ENCODE measurements at places on chromosomes 12 and 14.

GRCh38 chr14:56199095-56199981, 81.1 kb downstream of the PELI2 start:
- peak; percentile 82 for DNase-seq

GRCh38 chr14:41642789-41643188, 36.1 kb downstream of the LRFN5 start:
- no peak for DNase-seq

- DNase-seq = no peak
Observed at GRCh38 chr14:50608302-50608851, 48.4 kb downstream of the ATL1 start.

DNA sequence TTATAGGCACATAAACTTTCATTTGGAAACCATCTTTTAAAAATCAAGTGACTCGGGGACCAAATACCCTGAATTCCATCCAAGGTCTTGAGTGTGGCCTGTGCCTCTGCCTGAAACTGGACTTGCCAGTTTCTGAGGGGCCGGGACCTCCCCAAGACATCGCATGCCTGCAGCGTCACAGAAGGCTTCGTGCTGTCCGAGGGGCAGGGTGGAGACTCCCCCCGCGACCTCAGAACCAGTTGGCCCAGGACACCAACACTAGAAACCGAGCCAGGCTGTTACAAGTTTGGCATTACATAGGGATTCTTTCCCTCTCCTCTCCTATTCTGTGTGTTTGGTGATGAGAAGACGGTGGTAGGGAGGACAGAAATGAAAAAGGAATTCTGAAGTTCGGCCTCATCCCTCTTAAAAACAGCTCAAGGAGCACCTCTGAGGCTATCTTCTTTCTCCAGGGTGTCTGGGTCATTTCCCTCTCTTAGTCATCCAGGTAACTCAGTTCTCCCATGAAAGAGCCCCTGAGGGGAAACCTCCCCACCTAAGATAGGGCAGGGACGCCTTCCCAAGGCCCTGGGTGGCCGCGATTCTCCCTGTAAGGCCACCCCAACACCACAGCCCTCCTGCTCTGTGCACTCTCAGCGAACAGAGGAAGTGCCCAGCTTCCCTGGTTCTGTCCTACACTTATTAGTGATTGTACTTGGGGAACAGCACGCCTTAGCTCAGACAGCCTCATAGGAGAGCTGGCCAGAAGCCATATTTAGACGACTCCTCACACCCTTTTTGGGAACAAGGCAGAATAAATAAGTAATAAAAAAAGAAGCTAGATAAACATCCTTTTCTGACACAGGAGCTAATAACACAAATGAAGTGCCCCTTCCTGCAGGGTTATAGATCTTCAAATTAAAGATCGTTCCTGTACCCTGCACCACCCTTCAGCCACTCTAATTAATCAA, 93.8 kb downstream of the BCL11B start:
- DNase-seq = no peak

DNA sequence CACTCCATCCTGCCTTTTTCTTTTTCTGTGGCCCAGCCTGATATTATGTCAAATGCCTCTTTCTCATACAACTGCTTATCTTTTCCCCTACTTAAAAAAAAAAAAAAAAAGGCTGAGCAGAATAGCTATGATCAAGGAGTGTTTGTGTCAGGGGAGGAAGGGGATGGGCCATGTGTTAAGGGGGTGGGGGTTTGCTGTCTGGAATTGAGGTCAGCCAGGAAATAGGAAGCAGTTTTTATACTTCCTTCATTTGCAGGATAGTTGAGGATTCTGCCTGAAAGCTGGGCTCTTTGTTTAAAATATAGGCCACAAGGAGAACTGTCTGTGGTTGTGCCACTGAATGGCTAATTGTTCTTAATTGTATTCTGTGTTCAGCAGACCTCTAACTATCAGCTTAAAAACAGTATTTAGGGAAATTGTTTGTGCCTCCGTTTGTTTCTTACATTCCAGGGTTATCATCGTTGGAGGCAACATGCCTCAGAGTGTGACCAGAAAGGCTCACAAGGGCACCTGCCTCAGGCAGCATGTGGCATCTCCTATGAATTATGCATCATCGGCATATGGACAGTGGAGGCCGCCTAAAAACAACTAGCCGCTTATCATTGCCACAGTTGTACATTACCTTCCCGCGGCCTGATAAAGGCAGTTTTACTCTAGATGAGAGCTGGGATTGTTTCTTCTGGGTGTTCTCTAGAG, 96.0 kb downstream of the SRGAP1 start:
- no peak for DNase-seq

GRCh38 chr14:102517392-102518062, 8.0 kb upstream of the ANKRD9 start:
- no peak for DNase-seq

DNA sequence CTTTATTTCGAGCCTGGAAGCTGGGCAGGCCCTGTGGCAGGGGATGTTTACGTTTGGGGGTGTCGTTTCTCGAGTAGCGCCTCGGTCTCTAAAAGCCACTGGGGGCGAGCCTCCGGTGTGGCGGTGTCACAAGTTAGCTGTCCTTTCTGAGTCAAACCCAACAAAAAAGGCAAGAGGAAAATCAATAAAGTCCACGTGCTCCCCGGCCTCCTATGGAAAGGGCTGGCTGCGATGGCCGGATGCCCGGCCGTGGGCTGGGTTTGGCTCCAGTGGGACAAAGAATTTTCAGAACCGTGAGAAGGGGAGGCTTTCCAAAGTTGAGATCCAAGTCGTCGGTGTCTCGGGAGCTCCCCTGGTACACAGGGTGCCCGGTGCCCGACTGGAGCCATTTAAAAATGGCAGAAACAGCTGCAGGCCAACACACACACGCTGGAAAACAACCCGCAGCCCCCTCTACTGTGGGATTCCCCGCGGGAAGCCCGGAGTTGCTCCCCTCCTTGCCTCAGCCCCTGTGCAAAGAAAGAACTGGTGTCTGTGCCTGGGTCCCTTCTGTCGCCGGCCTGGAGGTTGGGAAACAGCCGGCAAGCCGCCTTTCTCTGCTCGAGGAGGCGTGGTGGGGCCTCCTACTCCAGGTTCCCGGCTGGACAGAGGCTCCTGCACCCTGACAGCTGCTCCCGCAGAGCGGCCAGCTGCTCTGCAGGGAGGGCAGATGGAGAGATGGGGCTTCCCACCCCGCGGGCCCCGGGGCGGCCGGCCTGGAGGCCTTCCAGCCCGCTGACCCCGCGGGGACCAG, 1.9 kb downstream of the BCL7A start:
- DNase-seq = peak; percentile 67
